ENCODE measurements at places on chromosomes 13 and 19.
A peak's percentile ranks its signal among the peaks of the same experiment; 100 is the strongest.

DNA sequence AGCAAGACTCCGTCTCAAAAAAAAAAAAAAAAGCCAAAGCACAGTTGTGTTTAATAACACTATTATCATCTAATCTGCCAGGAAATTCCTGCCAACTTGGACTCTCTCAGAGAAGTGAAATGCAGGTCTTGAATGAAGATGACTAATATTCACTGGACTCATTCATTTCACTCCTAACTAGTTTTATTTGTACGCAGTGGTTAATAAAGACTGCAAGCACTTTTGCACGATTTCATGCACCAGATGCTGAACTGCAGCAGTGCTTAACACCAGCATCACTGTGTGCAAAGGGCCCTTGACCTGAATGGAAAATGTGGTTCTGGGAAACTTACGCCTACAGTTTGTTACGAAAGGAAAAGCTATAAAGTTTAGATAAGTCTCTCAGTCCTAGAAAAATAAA is 63.3 kb downstream of the DHRS12 start:
- DNase-seq: no peak

GRCh38 chr19:28301961-28302360 is 911.0 kb downstream of the UQCRFS1 start:
- DNase-seq: no peak

- DNase-seq: no peak
These were observed 179.0 kb upstream of the TSHZ3 start for GRCh38 chr19:31528261-31528660.

- DNase-seq: no peak
These were observed 31.5 kb downstream of the KLF5 start for GRCh38 chr13:73090116-73090822.

DNA sequence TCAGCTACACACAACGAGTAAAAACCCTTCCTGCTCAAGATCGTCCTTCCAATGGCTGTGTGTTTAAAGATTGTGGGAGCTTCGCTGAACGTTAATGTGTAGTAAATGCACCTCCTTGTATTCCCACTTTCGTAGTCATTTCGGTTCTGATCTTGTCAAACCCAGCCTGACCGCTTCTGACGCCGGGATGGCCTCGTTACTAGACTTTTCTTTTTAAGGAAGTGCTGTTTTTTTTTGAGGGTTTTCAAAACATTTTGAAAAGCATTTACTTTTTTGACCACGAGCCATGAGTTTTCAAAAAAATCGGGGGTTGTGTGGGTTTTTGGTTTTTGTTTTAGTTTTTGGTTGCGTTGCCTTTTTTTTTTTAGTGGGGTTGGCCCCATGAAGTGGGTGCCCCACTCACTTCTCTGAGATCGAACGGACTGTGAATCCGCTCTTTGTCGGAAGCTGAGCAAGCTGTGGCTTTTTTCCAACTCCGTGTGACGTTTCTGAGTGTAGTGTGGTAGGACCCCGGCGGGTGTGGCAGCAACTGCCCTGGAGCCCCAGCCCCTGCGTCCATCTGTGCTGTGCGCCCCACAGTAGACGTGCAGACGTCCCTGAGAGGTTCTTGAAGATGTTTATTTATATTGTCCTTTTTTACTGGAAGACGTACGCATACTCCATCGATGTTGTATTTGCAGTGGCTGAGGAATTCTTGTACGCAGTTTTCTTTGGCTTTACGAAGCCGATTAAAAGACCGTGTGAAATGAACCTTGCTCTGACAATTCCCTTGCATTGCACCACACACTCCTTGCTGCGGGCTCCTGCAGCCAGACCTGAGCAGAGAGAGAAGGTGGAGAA is 2.7 kb upstream of the FAM174C start:
- no peak for DNase-seq

- no peak for DNase-seq
These were observed 88.0 kb downstream of the SLC10A2 start for GRCh38 chr13:102978168-102978567.

DNA sequence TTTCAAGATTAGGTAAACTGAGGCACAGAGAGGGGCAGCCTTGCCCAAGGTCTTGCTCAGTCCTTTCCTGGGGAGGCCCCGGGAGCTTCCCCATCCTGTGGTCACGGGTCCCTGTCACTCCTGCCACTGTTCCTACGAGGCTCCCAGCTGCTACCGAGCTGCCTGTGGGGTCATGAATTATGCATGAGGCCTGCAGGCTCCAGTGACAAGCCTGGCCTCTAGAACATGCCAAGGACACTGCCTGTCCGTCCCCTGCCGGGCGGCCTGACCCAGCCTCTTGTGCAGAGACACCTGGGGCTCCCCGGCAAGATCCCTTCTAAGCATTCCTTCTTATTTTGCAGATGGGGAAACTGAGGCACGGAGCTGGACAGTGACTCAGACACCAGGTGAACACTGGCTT is 2.7 kb downstream of the FCHO1 start:
- DNase-seq: no peak

- DNase-seq: peak; percentile 12
These were observed 12.6 kb downstream of the ATP11A start for GRCh38 chr13:112702341-112702985.

DNA sequence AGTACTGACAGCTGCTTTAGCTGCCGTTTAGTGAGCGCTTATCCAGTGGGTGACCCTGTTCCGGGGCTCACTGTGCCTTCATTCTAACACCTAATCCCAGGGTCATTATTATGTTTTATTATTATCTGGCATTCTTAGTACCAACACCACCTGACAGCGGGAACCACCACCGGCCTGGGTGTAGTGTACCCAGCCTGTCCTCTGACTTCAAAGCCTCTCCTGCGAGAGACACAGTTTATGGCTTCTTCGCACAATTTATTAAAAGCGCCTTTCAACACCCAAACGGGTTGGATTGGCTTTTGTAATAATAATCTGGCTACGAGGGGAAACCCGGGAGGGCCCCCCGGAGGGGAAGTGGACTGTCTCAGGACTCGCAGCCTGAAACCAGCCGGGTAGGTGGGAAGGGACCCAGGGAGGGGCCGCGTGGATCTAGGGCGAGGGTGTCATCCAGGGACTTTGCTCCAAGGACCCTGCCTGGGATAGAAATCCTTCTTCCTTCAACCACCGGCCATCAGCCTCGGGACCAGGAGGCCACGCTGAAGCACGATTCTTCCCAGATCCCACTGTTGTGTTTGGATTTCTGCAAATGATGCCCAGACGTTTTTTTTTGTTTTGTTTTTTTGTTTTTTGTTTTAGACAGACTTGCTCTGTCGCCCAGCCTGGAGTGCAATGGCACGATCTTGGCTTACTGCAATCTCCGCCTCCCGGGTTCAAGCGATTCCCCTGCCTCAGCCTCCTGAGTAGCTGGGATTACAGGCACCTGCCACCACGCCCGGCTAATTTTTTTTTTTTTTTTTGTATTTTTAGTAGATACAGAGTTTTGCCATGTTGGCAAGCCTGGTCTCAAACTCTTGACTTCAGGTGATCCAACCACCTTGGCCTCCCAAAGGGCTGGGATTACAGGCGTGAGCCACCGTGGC is 1.6 kb upstream of the ZBTB7A start:
- no peak for DNase-seq

DNA sequence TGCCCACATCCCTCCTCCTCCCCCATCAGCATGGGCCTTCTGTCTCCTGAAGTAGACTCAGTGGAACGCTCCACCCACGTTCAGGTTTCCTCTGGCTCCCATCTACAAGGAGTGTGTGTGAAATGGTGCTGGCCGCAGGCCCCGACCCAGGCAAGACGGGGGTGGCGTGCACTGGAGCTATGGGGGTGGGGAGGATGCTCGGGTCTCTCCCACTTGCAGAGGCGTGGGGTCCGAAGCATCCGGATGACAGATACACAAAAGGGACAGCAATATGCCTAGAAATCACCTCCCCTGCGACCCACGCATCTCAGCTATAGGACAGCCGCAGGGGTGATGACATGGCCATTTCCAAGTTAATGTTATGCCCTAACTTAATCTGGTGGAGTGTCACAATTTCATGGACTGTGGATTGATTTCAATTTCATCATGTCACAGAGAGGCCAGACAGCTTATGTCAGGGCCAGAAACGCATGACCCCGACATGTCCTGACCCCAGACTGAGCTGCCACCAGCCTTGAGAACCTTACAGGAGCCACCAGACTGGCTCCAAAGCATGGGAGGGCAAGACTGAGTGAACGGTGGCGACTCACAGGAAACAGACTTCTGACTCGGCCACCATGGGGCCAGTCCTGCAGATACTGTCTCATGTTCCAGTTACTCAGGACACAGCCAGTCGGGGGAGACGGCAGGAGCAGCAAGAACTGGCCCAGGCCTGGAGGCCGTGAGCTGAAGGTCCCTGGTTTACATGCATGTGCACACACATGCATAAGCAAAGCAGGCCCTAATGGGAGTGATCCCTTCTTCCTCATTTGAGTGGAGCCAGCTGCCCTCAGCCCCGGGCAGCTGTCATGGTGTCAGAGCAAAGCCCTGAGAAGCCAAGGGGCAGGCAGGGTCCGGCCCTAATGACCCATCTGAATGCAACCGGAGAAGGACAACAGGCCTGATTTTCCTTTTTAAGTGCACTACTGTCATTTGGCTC is 82.2 kb downstream of the SLC7A1 start:
- DNase-seq: peak; percentile 29

DNA sequence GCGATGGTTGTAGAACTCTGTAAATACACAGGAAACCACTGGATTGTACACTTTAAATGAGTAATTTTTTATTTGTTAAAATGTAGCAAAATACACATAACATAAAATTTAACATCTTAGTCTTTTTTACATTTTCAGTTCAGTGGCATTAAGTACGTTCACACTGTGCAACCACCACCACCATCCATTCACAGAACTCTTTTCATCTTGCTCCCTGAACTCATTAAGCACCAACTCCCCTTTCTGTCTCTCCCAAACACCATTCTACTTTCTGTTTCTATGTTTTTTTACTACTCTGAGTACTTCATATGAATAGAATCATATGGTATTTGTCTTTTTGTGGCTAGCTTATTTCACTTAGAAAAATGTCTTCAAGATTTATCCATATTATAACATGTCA is 2.7 kb upstream of the UBL3 start:
- no peak for DNase-seq

DNA sequence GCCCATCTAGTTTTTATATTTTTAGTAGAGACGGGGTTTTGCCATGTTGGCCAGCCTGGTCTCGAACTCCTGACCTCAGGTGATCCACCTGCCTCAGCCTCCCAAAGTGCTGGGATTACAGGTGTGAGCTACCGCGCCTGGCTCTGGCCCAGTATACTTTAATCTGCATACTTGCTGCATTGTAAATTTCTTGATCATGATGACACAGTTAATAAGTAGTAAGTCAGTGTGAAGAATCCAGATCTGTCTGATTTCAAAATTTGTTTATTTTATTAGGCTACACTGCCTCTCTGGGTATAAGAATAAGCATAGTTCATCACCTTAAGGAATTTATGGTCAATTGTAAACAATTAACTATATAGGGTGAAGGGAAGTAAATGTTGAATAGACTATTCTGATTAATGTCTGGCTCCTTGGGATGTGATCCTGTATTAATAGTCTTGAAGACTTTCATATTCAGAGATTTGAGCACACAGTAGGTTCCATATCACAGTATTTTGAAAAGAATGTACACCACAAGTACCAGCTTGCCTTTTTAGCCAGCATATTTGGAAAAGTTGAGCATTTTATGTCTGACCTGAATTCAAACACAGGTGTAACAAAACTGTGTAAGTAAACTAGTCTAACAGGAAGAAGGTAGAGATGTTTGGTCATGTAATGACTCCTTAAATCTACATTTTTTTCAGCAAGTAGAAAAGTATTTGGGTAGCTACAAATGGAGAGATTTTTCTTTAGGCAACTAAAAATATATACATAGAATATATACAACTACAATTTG is 7.4 kb downstream of the ARHGAP35 start:
- no peak for DNase-seq

DNA sequence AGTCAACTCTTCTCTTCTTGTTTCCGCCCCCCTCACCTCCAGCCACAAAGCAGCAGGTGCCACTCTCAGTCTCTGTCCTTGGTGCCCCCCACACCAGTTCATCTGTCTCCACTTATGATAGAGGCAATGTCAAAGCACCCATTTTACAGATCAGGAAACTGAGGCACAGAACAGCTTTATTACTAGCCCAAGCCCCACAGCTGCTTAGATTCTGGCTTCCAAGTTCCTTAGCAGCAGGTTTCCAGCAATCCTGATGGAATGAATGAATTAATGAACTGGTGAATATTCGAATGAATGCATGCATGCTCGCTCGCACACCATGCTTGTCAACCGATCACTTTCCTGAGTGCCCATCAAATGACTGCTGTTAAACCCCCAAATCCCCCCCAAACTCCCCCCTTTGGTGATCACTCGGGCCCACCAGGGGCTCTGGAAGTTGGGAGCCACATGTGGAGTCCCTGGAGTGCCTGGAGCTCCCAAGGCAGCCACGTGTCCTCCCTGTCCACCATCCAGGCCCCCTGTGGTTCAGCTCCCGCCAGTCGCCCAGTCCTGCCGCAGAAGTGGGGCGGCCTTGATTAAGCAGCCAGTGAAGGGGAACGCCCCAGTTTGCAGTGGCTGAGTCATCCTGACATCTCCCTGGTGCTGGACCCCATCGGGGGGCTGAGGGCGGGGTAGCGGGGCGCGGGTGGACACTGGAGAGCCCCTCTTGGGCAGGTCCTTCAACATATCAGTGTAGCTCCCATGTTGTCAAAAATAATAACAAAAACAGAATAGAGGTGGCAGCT is 6.8 kb downstream of the PTPRS start:
- no peak for DNase-seq

- DNase-seq: peak; percentile 59
These were observed 6.0 kb upstream of the FFAR2 start for GRCh38 chr19:35442091-35442490.

DNA sequence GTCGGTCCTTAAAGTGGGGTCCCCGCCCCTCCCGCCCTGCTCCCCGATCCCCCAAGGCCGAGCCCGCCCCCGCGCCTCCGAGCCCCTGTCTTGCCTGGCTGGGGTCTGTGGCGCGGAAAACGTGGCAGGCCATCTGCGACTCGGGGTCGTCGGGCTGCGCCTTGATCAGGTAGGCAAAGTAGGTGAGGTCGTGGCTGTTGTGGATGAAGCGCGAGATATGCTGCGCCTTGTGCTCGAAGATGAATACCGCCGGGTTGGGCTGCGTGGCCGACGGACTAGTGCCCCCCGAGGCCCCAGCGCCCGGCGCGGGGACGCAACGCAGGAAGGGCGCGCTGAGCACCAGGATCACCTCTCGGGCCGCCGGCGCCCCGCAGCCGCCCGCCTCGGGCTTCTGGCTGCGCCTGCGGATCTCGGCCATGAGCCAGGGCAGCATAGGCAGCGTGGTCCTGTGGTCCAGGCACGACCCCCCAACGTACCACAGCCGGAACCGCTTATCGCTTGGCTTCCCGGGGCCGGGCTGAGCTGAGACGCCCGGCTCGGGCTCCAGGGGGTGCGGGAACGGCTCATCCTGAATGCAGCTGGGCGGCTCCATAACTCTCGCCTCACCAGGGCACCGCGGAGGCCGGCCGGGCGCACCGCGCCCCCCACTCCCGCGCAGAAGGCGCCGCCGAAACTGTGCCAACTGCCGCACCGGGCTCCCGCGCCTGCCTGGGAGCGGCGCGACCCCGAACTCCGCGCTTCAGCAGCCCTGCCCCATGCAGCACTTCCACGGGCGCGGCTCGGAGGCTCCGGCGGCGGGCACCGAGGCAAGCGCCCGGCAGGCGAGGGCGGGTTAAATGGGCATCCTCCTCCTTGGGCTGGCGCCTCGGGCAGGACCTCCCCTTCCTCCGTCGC is 546 bp downstream of the TBC1D4 start:
- DNase-seq: peak; percentile 45

GRCh38 chr19:11950312-11950711 is 14.5 kb upstream of the ZNF763 start:
- DNase-seq: no peak
